ENCODE measurements at places on chromosomes 12 and 14.
A peak's percentile ranks its signal among the peaks of the same experiment; 100 is the strongest.

GRCh38 chr12:106332536-106332935 lies 25.0 kb upstream of the POLR3B start:
- no peak for DNase-seq

GRCh38 chr14:94062344-94062940 lies 18.6 kb downstream of the DDX24 start:
- peak; percentile 65 for DNase-seq

- DNase-seq, result no peak
Observed at GRCh38 chr14:31128601-31129526, 78.7 kb downstream of the HECTD1 start.

GRCh38 chr12:38662829-38663228 lies 242.6 kb downstream of the CPNE8 start:
- DNase-seq, result no peak

DNA sequence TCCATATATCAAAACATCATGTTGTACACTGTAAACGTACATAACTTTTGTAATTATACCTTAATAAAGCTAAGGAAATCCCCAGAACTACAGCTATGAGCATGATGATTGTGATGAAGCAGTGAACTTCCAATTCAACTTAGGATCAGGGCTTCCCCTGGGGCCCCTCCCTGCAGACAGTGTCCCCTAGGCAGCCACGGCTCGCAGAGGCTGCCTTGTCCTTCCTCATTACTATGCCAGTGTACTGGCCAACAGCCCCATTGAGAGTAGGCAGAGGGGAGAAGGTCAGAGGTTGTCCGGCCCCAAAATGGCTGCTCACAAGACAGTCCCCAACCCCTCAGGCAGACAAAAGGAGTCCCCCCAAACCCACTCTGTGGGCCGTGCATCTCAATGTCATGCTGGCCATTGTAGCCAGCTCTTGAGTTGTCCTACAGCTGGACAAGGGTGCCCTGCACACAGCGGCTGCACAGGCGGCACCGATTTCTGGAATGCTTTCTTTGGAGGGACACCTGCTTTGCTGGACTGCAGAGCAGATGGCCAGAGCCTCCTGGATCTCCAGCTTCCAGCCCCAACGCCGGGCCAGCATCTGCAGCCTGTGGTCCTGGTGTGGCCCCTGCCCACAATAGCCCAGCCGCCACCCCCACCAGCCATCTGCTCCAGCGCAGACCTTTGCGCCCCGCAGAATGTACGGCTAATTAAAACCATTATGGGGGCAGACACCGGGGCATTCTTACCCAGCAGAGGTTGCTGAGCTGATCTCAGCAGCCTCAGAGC lies 46.1 kb downstream of the NIN start:
- no peak for DNase-seq

- no peak for DNase-seq
Observed at GRCh38 chr14:96747006-96747405, 50.2 kb upstream of the VRK1 start.

DNA sequence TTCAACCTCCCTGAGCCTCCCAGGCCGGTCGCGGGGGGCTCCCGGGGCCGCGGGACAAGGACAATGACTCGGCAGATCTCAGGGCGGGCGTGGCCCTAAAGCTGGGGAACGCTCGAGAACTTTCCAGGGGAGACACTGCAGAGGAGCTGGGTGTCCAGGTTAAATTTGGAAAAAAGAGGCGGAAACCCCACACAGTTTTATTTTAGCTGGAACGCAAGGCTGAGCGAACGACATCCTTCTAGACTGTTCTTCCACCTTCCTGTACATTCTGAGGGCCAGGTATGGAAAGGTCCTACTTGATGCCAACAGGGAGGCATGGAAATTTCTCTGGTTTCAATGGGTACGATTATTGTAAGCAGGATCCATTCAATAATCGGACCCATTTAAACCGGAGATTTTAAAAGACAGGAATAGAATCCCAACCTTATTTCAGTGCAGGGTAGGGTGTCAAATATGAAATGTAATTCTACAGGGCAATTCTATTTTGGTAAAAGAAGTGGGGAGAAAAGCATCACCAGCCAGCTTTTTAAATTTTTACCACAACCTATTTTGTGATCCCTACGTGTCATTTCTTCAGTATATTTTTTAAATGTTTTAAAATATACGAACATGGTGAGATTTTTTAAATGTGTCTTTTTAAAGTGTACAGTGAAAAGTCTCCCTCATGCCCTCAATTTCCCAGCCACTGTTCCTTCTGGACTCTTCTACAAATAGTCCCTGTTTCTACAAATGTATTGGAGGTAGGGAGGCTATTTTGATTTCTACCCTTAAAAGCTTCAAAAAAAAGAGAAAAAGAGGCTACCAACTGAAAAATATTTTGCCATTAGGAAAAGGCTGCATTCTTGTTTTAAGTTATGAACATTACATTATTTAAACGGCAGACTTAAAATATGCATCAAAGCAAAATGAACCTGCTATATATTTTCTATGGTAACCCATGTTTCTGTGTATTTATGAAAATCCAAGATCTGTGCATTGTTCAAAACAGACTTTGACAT lies 1.1 kb upstream of the UBC start:
- DNase-seq, result peak; percentile 60

- no peak for DNase-seq
Observed at GRCh38 chr14:68936476-68936875, 42.6 kb downstream of the ACTN1 start.

- peak; percentile 96 for DNase-seq
Observed at GRCh38 chr12:95003213-95003920, at the start of gene NDUFA12. Gene NDUFA12 (minus strand): TSS chr12:95003697. CDS start chr12:95003680, 17 bp downstream.

GRCh38 chr14:57736391-57736790 lies 129.5 kb downstream of the SLC35F4 start:
- DNase-seq, result no peak

- no peak for DNase-seq
Observed at GRCh38 chr12:65647074-65647473, 177.2 kb upstream of the HMGA2 start.

DNA sequence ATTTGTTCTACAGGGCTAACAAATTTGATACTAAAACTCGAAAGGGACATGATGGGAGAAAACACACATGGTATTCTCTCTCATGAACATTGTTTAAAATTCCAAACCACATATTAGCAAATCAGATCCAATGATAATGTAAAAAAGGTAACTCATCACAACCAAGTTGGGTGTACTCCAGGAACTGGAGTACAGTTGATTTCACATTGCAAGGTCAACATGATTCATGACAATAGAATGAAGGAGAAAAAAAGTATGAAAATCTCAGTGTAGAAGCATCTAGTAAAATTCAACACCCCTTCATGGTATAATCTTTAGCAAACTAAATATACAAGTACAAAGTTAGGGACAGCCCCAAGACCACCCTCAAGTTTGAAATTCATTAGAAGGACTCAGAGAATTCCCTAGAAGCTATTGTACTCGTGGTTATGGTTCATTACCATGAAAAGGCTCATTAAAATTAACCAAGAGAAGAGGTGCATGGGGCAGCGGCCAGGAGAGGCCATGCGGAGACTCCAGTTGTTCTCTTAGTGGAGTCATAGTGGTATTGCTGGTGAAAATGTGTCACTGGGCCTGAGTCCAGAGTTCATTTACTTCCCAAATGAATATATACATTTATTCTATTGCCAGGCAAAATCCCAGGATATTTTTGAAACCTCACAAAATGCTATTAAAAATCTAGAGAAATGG lies 3.1 kb upstream of the CDCA4 start:
- peak; percentile 68 for DNase-seq

DNA sequence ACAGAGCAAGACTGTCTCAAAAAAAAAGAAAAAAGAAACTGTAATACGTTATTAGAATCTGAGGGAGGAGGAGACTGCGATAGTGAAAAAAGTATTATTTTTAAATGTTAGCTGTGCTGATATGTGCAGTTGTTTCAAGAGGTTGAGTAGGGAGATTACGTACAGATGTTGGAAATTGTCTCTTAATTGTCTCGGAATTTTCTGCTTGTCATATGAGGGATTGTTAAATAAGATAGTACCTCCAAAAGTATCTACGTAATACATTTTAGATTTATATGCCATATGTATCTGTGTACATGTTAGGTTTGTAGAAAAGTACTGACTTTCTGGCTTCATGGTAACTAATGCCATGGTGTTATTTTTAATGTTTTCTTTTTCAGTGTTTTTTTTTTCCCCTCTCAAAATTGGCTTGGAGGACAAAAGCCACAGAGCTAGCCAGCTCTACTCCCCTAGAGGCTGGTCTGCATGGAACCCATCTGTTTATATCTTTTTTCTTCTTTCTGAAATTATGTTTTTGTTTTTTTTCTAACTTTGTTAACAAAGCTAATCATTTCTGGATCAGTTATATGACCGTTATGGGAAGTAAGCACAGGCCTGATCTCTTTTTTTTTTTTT lies 3.4 kb downstream of the RIMKLB start:
- DNase-seq, result no peak

DNA sequence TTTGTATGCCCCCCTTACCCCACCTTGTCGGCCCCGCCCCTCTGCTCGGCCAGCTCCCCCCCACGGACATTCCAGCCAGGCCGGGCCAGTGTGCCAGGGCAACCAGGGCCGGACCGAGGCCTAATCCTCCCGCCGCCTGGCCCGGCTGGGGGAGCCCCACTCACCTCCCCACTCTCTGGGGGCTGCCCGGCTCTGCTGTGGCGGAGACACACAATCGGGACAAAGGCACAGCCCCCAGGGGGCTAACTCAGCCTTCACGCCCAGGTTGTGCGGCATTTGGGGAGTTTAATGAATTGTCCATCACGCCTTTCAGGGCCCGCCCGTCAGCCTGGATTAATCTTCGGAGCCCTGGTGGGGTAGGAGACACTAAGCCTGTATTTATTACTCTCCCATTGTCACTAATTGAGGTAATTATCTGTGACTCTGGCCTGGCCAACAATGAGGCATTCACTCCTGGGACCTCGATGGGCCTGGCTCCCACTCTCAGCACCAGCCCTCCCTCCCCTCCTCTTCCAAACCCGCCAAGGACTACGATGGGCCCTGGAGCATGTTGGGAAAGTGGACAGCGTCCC lies 8.7 kb downstream of the WNT1 start:
- DNase-seq, result no peak

- peak; percentile 15 for DNase-seq
Observed at GRCh38 chr12:113049976-113050742, 6.4 kb upstream of the DTX1 start.

DNA sequence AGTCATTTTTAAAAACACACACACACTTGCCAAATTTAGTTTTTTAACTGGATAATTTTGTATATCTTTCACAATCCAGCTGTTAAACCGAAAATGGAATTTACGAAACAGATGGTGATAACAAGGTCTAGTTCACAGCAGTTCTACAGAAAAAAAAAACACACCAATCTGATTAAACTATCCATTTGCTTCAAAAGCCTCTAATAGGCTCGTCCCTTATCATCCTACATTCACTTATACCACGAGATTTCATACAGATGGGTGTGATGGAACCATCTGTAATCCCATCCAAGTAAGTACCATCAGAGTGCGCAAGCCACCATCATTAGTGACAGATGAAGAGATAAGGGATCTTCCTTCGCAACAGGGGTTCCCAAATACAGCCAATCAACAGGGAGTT lies 20.1 kb downstream of the GCH1 start:
- DNase-seq, result no peak

DNA sequence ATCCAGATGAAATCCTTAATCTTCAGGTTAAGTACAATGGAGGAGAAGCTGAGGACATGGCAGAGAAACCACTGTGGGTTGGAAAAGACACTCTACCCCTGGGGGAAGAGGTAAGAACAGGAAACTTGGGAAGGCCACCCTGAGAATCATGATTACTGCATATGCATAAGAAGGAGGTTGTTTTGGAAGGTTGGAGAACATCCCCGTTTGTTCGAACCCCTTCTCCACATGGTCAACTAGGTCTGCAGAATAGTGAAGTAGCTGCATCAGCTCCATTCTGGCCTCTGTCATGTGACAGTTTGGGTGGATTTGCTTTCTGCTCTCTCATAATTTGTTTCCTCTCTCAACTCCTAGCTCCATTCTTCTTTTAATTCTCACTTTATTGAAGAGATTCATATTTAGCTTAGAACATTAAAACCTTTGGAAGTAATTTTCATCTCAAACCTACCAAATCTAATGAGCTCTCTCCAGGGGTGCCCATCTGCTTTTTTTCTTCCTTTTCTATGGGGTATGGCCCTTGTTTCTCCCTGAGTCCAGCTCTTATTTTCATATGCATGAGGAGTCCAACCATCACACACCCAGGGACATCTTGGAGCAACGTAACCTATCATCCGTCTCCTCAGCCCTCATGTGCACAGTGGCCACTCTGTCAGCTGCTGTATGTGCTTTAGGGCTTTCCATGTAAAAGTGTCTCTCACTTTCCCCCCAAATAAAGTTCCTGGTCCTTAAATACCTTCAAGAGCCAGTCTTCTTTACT lies 820.3 kb downstream of the TMEM121 start:
- no peak for DNase-seq

DNA sequence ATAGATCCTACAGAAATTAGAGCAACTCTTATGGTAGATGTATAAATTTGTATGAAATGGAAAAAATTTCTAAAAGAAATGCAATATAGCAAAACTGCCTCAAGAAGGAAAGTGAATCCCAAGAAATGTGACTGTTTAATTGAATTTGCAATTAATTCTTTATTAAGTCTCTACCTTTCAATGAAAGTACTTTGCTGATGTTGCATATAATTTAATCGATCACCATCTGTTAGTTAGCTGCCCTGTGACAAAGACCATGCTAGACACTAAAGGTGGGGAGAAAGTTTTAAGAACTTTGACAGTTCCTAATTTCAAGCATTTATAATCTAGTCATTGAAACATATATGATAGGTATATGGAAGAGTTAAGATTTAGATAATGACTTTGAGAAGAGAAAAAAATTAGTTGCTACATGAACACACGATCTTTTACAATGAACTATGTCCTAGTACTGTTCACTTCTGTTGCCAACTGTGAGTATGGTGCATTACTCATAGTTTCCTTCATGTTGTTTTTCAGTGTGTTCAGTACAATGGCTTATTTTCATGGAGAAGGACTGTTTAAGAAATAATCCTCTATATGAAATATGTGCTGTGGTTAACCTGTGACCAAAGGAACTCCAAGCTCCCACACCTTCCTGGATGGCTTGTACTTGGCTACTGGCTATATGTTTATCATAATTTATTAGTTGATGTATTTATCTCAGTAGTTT lies 128.4 kb downstream of the METTL25 start:
- DNase-seq, result no peak

GRCh38 chr14:49594347-49595091 lies 4.2 kb upstream of the LRR1 start:
- DNase-seq, result peak; percentile 42

DNA sequence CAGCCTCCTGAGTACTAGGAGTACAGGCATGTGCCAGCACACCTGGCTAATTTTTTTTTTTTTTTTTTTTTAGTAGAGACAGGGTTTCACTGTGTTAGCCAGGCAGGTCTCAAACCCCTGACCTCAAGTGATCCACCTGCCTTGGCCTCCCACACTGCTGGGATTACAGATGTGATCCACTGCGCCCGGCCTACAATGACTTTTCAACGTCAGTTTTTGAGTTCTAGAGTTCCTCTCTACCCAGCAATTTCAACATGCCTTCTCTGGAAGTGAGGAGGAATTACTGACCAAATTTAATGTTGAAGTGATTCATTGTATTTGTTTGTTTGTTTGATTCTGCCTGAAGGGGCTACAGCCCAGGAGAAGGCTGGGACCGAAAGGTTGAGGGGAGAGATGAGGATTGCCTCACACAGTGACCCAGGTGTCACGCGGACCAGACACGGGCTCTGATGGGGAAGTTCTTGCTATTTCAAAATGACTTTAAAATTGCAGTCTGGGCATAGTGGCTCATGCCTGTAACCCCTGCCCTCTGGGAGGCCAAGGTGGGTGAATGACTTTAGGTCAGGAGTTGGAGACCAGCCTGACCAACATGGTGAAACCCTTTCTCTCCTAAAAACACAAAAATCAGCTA lies 8.6 kb upstream of the DENR start:
- no peak for DNase-seq

GRCh38 chr14:46136456-46136855 lies 515.1 kb downstream of the RPL10L start:
- no peak for DNase-seq

All from EH (cell line).